CD4-positive, alpha-beta memory T cell (primary cell): ENCODE measurements at places on chromosomes 1 and 21. TPM values are rescaled to one million over a fixed set of nuclear protein-coding genes. Genes with fewer than 3 reads are reported as not detected.

The GJA9 gene
- not detected for total RNA-seq

DNA sequence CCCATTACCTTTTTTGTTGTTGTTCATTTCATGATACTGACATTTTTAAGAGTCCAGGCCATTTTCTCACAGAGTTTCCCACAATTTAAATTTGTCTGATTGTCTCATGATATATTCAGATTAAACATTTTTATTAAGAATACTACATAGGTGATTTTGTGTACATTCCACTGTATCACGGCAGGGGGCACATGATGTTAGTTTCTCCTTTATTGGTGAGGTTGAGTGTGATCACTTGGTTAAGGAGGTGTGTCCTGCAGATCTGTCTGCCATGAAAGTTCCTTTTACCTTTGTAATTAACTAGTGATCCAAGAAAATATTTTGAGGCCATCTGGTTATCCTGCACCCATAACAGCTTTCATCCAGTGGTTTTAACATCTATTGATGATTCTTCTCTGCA is 11.8 kb downstream of the RTCA start:
- no peaks in the 10 kb centered on the region for H3K27me3 ChIP-seq
- peak; percentile 52 for DNase-seq
- H3K4me3 ChIP-seq, result no peak overlapping the region
- H3K4me1 ChIP-seq, result peaks cover 9% of the 10 kb centered on the region

DNA sequence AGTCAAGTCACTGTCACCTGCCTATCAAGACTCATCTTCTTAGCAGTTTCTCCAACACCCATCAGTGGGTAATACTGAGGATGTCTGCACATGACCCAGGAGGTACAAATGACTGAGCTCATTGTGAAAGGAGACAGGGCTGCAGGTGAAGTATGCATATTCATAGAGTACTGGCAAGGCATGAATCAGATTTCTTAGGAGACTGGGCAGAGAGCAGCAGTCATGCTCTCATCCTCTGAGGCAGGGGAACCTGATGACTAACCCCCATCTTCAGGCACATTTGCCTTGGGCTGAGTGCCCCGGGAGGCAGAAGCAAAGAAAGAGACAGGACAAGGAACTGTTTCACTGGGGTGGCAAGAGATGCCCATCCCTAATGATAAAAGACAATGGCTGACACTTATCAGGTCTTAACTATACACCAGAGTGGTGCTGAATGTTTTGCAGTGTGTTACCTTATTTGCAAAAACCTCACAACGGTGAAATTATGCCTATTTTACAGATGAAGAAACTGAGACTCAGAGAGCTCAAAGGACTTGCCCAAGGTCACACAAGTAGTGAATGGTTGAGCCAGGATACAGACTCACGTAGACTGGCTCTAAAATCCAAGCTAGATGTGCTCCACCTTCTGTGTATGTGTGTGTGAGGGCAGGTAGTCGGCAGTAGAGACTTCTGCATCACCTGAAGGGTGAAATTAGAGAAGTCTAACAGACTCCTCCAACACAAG is 9.2 kb upstream of the GRHL3 start:
- H3K4me3 ChIP-seq, result no peak overlapping the region
- no peaks in the 10 kb centered on the region for H3K4me1 ChIP-seq
- no peaks in the 10 kb centered on the region for H3K36me3 ChIP-seq
- no peaks in the 10 kb centered on the region for H3K27me3 ChIP-seq

The LRP8 gene
- total RNA-seq, result 16.3 TPM

The EFNA3 gene
- total RNA-seq, result 2.0 TPM

DNA sequence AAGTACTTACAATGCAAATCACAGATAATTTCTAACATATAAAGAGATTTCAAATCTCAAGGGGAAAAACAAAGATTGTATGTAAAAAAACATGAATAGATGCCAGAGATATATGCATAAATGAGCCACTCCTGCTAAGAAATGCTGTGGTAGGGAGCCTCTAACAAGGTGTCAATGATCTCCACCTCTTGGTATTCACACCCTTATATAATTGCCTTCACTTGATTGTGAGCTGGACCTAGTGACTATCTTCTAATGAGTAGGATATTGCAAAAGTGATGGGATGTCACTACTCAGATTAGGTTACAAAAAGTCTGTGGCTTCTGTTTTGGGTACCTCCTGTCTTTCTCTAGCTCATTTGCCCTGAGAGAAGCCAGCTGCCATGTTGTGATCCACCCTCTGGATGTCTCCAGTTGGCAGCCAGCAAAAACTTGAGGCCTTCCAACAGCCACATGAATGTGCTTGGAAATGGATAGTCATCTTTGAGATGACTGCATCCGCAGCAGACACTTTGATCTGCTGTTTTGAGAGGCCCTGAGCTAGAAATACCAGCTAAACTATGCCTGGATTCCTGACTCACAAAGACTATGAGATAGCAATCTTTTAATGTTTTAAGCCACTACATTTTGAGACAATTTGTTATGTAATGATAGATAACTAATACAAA is 196.1 kb upstream of the FGGY start:
- no peaks in the 10 kb centered on the region for H3K36me3 ChIP-seq
- no peak for DNase-seq
- no peaks in the 10 kb centered on the region for H3K27me3 ChIP-seq
- no peak overlapping the region for H3K27ac ChIP-seq
- H3K4me3 ChIP-seq, result no peak overlapping the region
- no peaks in the 10 kb centered on the region for H3K4me1 ChIP-seq

DNA sequence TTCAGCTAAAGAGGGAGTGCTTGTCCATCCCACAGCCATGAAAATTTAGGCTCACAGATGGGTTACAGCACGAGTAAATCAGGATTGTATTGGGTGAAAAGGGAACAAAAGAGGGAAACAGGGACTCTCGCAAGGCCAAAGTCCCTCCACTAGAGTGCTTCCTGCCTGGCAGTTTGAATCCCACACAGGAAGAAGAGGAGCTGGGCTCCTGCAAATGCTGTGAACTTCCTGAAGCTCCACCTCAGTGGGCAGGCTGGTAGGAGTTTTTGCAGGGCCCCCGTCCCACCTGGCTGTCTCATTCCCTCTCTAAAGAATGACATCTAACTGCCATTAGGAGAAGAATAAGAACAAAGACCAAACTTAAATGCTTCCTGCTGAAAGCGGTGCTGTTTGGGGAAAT is 712.0 kb upstream of the PRMT6 start:
- no peaks in the 10 kb centered on the region for H3K36me3 ChIP-seq
- H3K4me3 ChIP-seq, result no peak overlapping the region
- DNase-seq, result no peak
- no peaks in the 10 kb centered on the region for H3K27me3 ChIP-seq
- H3K4me1 ChIP-seq, result no peaks in the 10 kb centered on the region

The ENO1 gene
- total RNA-seq, result 291 TPM

DNA sequence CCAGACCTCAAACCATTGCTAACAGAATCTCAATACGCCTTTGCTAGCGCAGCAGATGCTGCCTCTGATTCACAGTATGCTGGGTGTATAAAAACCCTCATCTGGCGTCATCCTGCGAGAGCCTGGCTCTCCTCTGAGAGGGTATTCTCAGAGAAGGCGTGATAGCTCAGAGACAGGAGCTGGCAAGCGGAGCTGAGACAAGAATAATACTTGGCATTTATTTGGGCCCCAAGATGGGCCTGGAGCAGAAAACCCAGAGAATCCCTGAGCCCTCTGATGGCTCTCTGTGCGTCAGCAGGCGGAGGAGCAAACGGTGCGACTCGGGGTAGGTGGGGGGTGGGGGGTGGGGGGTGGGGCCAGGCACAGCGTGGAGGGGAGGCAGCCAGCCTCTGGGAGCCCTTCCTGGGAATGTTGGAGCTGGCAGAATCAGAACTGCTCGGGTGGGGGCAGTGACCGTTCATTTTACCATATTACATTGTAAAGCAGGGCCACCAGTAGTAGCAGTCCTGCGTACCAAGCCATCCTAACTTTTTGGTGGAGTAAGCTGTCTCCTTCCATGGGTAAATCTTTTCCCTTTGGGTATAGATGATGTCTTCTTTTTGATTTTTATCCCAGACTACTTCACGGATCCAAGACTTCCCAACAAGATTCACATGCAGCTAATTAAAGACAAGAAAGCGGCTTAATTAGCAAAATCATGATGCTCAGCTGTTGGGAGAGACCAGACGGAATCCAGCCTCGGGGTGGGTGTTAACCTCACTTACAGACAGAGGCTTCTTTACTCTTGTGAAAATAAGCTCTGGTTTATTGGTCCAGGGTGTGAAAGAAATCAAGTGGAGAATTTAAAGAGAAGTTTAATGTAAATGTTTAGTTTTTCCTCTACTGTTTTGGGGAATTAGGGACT is 7.1 kb downstream of the RIIAD1 start:
- peaks cover 12% of the 10 kb centered on the region for H3K27me3 ChIP-seq
- no peak overlapping the region for H3K27ac ChIP-seq
- no peak overlapping the region for H3K4me3 ChIP-seq
- H3K36me3 ChIP-seq, result no peaks in the 10 kb centered on the region

DNA sequence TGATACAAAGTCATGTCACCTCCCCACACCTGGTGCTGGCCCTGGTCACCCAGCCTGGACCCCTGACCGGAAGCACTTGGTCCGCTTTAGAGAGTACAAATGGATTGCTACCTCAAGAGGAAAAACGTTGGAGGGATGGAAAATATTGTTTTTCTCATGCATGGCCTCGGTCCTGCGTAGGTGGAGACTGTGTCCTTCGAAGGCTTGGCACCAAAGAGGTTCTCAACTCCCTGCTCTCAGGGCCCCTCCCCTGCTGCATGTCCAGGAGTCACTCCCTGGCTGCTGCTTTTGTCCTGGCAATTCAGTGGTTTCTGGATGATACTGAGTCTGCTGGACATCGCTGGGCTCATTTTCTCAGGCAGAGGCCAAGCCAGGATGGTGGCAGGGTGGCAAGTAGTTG is 529.8 kb downstream of the KIF26B start:
- H3K27me3 ChIP-seq, result no peaks in the 10 kb centered on the region
- no peaks in the 10 kb centered on the region for H3K36me3 ChIP-seq
- H3K4me3 ChIP-seq, result no peak overlapping the region
- DNase-seq, result no peak
- no peaks in the 10 kb centered on the region for H3K4me1 ChIP-seq
- no peak overlapping the region for H3K27ac ChIP-seq

DNA sequence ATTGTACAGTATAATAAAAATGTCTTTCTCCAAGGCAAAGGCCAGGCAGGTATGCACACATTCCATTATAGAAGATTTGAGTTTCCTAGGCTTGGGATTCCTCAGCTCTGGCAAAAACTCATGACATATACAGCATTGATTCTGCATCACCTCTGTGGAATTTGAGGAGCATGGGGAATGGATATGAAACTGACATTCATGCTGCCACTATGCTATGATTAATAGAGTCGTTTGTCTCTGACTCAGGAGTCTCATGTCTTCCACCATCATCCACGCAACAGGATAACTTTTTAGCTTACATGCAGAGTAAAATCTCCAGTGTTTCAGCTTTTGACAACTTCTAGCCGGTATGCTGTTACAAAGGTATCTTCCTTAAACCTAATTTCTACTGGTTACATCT is 49.8 kb upstream of the ADORA3 start:
- H3K4me3 ChIP-seq, result no peak overlapping the region
- H3K36me3 ChIP-seq, result no peaks in the 10 kb centered on the region
- H3K27me3 ChIP-seq, result no peaks in the 10 kb centered on the region
- H3K27ac ChIP-seq, result no peak overlapping the region
- no peaks in the 10 kb centered on the region for H3K4me1 ChIP-seq
- DNase-seq, result no peak

The EPHB2 gene
- total RNA-seq, result 0.35 TPM

DNA sequence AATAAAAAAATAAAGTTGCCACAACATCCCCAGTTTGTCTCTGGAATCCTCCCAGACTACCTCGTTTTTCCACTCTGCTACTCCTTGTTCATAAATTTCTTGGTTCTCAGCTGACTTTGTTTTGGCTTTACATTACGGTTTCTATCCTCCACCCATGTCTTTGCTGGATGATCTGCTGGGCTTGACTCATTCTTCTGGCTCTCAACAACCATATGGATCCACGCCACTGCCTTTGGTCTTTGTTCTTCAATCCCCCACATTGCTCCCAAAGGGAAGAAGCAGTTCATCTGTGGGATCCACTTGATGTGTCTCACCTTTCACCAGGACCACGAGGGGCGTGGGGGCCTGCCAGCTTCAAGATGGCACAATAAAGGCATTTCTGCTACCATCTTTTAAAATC is 67.1 kb upstream of the NBL1 start:
- H3K27ac ChIP-seq, result no peak overlapping the region
- no peaks in the 10 kb centered on the region for H3K36me3 ChIP-seq
- no peak overlapping the region for H3K4me3 ChIP-seq
- peaks cover 2% of the 10 kb centered on the region for H3K4me1 ChIP-seq
- no peak for DNase-seq

GRCh38 chr1:106523497-106523896 is 533.0 kb upstream of the PRMT6 start:
- H3K4me3 ChIP-seq, result no peak overlapping the region
- DNase-seq, result no peak
- no peaks in the 10 kb centered on the region for H3K36me3 ChIP-seq
- H3K27ac ChIP-seq, result no peak overlapping the region
- no peaks in the 10 kb centered on the region for H3K27me3 ChIP-seq

GRCh38 chr1:182213163-182213562 is 151.7 kb upstream of the ZNF648 start:
- H3K27me3 ChIP-seq, result no peaks in the 10 kb centered on the region
- no peak overlapping the region for H3K27ac ChIP-seq
- no peak overlapping the region for H3K4me3 ChIP-seq
- no peaks in the 10 kb centered on the region for H3K4me1 ChIP-seq
- DNase-seq, result no peak

The EDEM3 gene
- total RNA-seq, result 61.7 TPM

GRCh38 chr21:46092811-46093667 is 4.9 kb upstream of the COL6A2 start:
- H3K4me3 ChIP-seq, result no peak overlapping the region
- H3K36me3 ChIP-seq, result no peaks in the 10 kb centered on the region
- no peak overlapping the region for H3K27ac ChIP-seq
- H3K27me3 ChIP-seq, result no peaks in the 10 kb centered on the region

GRCh38 chr1:111648806-111649205 is 29.2 kb downstream of the RAP1A start:
- H3K4me3 ChIP-seq, result no peak overlapping the region
- peaks cover 85% of the 10 kb centered on the region for H3K4me1 ChIP-seq
- peak overlapping the region; percentile 0 for H3K27ac ChIP-seq
- H3K36me3 ChIP-seq, result no peaks in the 10 kb centered on the region
- DNase-seq, result no peak

DNA sequence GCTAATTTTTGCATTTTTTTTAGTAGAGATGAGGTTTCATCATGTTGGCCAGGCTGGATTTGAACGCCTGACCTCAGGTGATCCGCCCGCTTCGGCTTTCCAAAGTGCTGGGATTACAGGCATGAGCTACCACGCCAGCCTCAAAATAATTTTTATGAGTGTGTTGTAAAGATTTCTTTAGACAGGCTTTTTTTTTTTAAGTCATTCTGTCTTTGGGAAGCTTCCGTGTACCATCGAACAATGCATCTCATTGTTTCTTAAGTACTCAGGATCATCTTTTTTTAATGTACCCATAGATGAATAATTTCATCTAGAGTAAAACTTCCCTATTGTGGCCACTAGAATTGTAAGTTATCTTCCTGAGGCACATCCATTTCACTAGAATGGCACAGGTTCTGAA is 19.6 kb upstream of the SDC3 start:
- DNase-seq, result no peak
- H3K27me3 ChIP-seq, result no peaks in the 10 kb centered on the region
- no peaks in the 10 kb centered on the region for H3K36me3 ChIP-seq
- H3K4me1 ChIP-seq, result no peaks in the 10 kb centered on the region
- H3K4me3 ChIP-seq, result no peak overlapping the region

GRCh38 chr21:39136711-39137110 is 46.5 kb downstream of the PSMG1 start:
- no peak for DNase-seq
- H3K36me3 ChIP-seq, result no peaks in the 10 kb centered on the region
- H3K4me3 ChIP-seq, result no peak overlapping the region
- H3K27ac ChIP-seq, result no peak overlapping the region
